ENCODE measurements at places on chromosomes 2 and 18. TPM values are rescaled to one million over a fixed set of nuclear protein-coding genes. Genes with fewer than 3 reads are reported as not detected.

The ABCB11 gene
- 0.06 TPM for total RNA-seq

The ZNF2 gene
- 4.7 TPM for total RNA-seq

The KHK gene
- 4.9 TPM for total RNA-seq

The ABCG8 gene
- total RNA-seq = not detected

The DNAJC5G gene
- not detected for total RNA-seq

The SERPINB11 gene
- total RNA-seq = not detected

The NTSR2 gene
- total RNA-seq = not detected

The MEIS1 gene
- 48.0 TPM for total RNA-seq

The MBD5 gene
- 42.1 TPM for total RNA-seq

The VWA3B gene
- 0.17 TPM for total RNA-seq

The MARCO gene
- 165 TPM for total RNA-seq

The GALNT14 gene
- 0.81 TPM for total RNA-seq

The PPP1R1C gene
- 5.8 TPM for total RNA-seq

The IL36B gene
- not detected for total RNA-seq

The DSC2 gene
- 17.2 TPM for total RNA-seq

The CCDC150 gene
- total RNA-seq = 0.87 TPM

The IGFBP2 gene
- total RNA-seq = 46.1 TPM

The ELAC1 gene
- total RNA-seq = 6.8 TPM

The CIB4 gene
- total RNA-seq = not detected

The ARHGAP28 gene
- total RNA-seq = 15.7 TPM

The SNX17 gene
- 97.6 TPM for total RNA-seq

The RALB gene
- total RNA-seq = 65.9 TPM

The GBX2 gene
- total RNA-seq = not detected

The FIGN gene
- total RNA-seq = 6.5 TPM

The MBP gene
- 78.9 TPM for total RNA-seq

The RAPH1 gene
- total RNA-seq = 93.4 TPM

The C2orf15 gene
- total RNA-seq = 1.1 TPM

The CPO gene
- not detected for total RNA-seq

The GPD2 gene
- 41.9 TPM for total RNA-seq

The SP110 gene
- 46.9 TPM for total RNA-seq

The GAREM1 gene
- total RNA-seq = 11.5 TPM

The KATNAL2 gene
- 3.1 TPM for total RNA-seq

The DTNA gene
- total RNA-seq = 21.8 TPM

The NBAS gene
- 38.8 TPM for total RNA-seq

The TEX51 gene
- not detected for total RNA-seq

The DCDC2C gene
- total RNA-seq = not detected

The LYPD6 gene
- total RNA-seq = 0.29 TPM
